ENCODE measurements at places on chromosomes 2 and 18. TPM values are rescaled to one million over a fixed set of nuclear protein-coding genes. Genes with fewer than 3 reads are reported as not detected.

- H3K27ac ChIP-seq = no peak overlapping the region
- no peaks in the 10 kb centered on the region for H3K27me3 ChIP-seq
- H3K4me1 ChIP-seq = peaks cover 5% of the 10 kb centered on the region
- no peak for DNase-seq
- no peak overlapping the region for H3K4me3 ChIP-seq
Observed at GRCh38 chr2:166959556-166959955, 71.3 kb downstream of the XIRP2 start.

DNA sequence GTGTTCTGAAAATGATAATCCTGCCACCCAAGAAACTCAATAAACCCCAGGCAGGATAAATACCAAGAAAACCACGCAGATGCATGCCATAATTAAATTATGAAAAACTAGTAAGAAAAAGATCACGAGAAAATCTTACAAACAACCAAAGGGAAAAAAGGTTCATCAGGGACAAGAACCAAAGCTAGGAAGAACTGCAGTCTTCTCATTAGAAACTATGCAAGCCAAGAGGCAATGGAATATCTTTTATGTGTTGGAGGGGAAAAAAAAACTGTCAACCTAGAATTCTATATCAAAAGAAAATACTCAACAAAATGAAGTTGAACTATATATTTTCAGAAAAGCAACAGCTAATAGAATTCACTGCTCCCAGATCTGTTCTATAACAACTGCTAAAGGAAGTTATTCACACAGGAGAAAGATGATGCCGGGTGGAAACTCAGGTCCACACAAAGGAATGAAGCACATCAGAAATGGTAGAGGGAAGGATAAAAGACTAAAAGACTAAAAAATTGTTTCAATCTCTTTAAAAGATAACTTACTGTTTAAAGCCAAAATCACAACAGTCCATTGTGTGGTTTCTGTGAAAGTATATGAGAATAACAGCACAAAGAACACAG lies 55.0 kb downstream of the NDUFA10 start:
- H3K27ac ChIP-seq = no peak overlapping the region
- peaks cover 31% of the 10 kb centered on the region for H3K36me3 ChIP-seq
- DNase-seq = no peak
- H3K4me3 ChIP-seq = no peak overlapping the region
- no peaks in the 10 kb centered on the region for H3K27me3 ChIP-seq

GRCh38 chr2:202148515-202149154 lies 75.6 kb downstream of the KIAA2012 start:
- no peaks in the 10 kb centered on the region for H3K27me3 ChIP-seq
- peaks cover 26% of the 10 kb centered on the region for H3K4me1 ChIP-seq
- H3K36me3 ChIP-seq = no peaks in the 10 kb centered on the region
- H3K27ac ChIP-seq = peak overlapping the region; percentile 76
- H3K4me3 ChIP-seq = no peak overlapping the region

MAP4K3 gene
- total RNA-seq = 48.3 TPM

KIAA1328 gene
- 7.0 TPM for total RNA-seq

SULT1C4 gene
- 0.56 TPM for total RNA-seq
